NCI-H748 treated with DMSO at 0.1 percent for 48 hours (cell line): ENCODE measurements at places on chromosomes 1 and 21.

DNA sequence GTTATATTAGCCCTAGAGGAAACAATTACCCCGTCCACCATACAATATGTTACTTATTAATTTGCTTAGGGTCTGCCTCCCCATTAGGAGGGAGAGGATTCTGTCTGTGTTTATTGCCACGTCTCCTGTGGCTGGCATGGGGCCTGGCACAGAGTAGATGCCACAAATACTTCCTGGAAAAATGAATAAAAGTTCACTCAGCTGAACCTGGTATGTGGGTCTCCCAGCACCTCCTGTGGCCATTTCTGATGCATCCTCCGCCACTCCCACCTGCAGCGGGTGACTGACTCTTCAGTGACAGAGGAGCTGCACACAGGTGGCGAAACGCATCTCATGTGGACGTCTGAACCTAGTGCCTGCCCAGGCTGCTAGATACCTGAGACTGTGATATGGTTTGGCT, 112.7 kb downstream of the CLIC6 start:
- no peak for DNase-seq

DNA sequence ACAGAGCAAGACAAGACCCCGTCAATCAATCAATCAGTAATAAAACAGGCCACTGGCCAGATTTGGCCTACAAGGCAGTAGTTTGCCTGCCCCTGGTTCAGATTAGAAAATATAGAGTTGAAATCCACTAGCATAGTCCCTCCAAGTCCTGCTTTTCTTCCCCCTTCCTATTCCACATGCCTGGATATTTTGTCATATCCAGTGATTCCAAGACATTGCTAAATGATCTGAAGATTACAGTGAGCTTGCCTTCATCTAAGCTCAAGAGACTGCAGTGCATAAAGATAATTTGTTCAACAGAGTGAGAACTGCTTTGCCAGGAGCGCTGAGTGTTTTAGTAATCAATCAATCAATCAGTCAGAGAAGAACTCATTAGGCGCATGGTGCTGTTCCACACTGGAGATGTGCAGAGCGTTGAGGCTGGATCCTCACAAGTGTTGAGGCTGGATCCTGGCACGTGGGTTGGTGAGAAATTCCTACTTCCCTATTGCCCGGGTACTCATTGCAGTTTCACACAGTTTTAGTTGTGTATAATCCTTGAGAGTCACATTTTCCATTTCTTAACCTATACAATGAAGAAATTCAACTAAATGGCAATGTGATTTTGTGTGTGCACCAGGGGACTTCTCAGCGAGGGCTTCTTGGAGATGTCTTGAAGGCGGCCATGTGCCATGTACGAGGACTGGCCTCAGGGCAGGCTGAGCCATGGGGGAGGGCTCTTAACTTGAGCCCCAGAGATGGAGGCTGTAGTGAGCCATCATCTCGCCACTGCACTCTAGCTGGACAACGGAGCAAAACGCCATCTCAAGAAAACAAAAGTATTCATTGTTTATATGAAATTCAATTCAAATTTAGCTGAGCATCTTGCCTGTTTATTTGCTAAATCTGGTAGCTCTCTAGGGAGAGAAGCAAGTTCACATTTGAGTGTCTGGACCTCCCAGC, 76.3 kb downstream of the TOMM20 start:
- no peak for DNase-seq

DNA sequence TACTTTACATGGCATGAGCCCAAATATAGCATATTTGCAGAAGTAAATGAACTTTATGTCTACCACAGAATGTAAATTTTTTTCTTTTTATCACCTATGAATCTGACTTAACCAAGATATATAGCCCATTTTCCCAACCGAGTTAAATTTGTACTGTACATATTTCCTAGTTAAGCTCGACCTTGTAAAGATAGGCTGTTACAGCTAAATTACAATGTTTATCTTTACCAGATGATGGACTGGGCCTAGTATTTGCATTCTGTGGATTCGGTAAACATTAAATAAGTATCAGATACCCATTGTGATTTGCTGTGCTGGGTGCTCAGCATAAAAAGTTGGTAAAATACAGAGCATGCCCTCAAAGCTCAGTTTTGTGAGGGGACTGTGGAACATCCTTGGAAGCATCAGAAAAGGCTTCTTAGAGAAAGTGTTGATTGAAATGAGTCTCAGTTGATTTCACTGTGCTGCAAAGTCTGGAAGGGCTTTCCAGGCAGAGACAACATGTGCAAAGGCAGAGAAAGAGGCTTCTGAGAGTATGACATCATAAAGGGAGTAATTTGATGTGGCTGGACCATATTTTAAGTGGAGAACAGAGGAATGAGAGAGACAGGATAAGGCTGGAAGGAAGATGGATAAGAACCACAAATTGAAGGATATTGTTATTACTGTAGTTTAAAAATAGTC, 27.4 kb downstream of the MORC3 start:
- DNase-seq: no peak

- DNase-seq: no peak
These were observed 114.1 kb downstream of the ZNF648 start for GRCh38 chr1:181947441-181947840.

DNA sequence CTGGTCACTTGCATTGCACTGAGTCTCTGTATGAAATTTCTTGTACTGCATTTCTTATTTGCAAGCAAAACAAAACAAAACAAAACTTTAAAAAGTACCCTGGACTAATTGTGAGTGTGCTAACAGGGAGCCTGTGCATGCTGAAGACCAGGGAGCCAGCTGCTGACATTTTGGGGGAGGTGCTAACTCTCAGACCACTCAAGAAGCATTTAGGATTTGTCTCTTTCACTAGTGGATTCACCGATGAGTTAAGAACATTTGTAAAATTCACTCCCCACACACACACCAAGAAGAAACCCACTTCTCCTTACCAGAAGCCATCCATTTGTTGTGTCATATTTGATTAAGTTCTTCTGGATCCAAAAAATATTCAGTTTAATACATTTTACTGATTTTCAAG, 95.7 kb upstream of the C1orf105 start:
- no peak for DNase-seq

- DNase-seq: no peak
These were observed 327.0 kb downstream of the NPHP4 start for GRCh38 chr1:5664906-5665875.

- no peak for DNase-seq
These were observed 64.0 kb upstream of the HMCN1 start for GRCh38 chr1:185670187-185670627.
